ENCODE measurements at places on chromosomes 5 and 9. TPM values are rescaled to one million over a fixed set of nuclear protein-coding genes. Genes with fewer than 3 reads are reported as not detected.

PLPP6 gene
- 16.3 TPM for total RNA-seq

EGFLAM gene
- total RNA-seq = 2.9 TPM

WDR38 gene
- total RNA-seq = not detected

GCNT1 gene
- 6.9 TPM for total RNA-seq

TAF7 gene
- 119 TPM for total RNA-seq

LHX6 gene
- total RNA-seq = 11.8 TPM

COL5A1 gene
- 2.9 TPM for total RNA-seq

DNA sequence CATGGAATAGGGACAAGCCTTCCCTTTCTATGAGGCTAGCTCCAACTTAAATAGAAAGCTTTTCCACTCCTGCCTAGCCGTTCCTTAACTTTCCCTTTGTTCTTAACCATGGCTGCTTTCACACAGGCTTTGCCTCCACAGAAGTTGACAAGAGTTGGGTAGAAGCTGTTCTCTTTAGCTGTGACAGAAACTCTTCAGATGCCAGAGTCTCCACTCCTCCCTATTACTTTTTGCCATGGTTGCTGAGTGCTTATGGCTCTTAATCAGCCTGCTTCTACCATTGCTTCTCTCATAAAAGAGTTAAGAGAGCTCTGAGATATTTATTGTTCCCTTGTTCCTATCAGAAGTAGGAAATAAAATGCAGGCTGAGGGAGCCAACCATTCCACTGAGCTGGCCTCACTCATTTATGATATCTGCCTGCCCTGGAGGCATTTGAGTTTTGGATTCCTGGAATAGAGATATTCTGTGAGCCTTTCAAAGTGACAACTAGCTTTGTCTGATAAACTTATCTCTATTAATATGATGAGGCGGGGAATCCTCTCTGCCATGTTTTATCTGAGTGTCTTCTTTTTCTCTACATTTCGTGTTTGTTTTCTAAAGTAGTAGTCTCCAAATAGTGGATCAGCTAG, 162.6 kb downstream of the DMAC1 start:
- DNase-seq = no peak

GRCh38 chr5:78837836-78838235, 147.3 kb downstream of the ARSB start:
- DNase-seq = no peak

- no peak for DNase-seq
Observed at GRCh38 chr9:2021731-2022130, 6.6 kb downstream of the SMARCA2 start.

GRCh38 chr5:10469253-10470050, 27.8 kb downstream of the ROPN1L start:
- no peak for DNase-seq

DNA sequence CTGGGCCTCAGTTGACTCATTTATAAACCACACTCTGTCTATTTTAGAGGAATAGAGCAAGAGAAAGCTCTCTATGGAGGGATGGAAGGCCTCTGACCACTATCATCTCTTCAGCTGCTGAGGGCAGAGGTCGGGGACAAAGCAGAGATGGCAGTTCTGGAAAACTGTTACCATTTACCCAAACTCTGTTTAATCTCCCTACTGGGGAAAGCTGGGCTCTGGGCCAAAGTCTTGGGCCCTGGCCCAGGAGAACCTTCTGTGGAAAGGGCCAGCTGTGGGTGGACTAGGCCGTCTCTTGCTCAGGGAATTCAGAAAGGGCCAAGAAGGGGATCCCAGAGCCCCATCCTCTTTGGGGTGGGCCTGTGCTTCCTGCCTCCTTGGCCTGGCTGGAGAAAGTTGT, 100.0 kb downstream of the PSD2 start:
- DNase-seq = no peak

- no peak for DNase-seq
Observed at GRCh38 chr9:32741706-32742105, 41.6 kb upstream of the TMEM215 start.

DNA sequence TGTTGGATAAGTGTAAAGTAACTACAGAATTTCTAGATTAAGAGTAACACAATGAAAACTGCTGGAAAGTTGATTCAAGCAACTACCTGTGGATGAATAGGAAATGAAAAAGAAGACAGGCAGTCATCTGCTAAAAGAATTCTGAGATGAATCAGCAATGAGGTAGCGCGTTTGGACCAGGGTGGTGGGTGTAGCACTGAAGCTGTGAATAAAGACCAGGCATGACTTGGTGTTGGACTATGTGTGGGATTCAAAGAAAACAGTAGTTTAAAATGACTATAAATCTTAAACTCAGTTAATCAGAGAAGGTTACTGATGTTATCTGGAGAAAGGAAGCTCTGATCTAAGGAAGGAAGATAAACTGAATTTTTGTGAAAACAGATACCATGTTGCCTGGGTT, 159.8 kb downstream of the FBN2 start:
- DNase-seq = no peak

- DNase-seq = no peak
Observed at GRCh38 chr5:82549263-82549662, 271.1 kb upstream of the RPS23 start.

- DNase-seq = no peak
Observed at GRCh38 chr9:126692759-126693427, 79.2 kb downstream of the LMX1B start.
